ENCODE measurements at places on chromosomes 13 and 19. TPM values are rescaled to one million over a fixed set of nuclear protein-coding genes. Genes with fewer than 3 reads are reported as not detected.
A peak's percentile ranks its signal among the peaks of the same experiment; 100 is the strongest.

DNA sequence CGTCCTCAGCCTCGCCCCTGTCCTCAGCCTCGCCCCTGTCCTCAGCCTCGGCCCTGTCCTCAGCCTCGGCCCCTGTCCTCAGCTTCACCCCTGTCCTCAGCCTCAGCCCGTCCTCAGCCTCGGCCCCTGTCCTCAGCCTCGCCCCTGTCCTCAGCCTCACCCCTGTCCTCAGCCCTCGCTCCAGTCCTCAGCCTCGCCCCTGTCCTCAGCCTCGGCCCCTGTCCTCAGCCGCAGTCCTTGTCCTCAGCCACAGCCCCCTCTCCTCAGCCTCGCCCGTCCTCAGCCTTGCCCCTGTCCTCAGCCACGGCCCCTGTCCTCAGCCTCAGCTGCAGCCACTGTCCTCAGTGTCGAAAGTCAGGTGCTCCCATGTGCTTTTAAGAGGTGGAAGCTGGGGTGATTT, 10.5 kb downstream of the C13orf46 start:
- DNase-seq: no peak

DNA sequence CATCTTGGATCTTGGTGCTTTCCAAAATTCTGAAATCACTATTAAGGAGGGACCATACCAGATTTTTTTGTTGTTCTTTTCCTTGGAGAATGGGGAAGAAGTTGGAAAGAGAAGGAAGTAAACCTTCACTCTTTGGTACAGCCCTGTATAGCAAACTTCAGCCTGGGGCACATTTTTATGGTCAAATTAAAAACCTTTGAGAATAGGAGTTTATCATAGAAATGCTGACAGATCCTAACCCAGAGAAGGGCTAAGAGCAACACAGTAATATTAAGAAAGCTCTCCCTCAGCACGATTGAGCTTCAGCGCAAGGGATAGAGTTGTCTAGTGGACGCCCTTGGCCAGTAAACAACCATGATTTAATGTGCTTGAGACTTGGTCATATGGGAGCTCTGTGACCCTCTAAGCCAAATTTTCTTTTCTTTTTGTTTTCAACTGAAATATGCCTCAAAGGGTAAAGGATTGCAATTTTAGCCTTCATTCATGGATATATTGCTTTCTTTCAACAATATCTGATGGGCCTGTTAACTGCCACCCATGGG, 294.3 kb upstream of the MAB21L1 start:
- DNase-seq: no peak

DNA sequence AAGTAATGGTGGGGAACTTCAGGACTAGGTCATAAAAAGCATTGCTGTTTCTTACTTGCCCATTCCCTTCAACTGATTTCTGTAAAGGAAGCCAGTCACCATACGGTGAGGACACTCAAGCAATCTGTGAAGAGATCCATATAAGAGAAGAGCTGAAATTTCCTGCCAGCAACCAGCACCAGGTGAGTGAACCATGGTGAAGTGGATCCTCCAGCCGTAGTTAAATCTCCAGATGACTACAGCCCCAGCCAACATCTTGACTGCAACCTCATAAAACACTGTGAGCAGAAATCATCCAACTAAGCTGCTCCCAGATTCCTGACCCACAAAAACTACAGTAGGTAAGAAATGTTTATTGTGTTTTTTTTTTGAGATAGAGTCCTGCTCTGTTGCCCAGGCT, 3.8 kb upstream of the SLC6A16 start:
- DNase-seq: no peak

GRCh38 chr13:51152701-51153100, 41.6 kb upstream of the C13orf42 start:
- DNase-seq: no peak

DNA sequence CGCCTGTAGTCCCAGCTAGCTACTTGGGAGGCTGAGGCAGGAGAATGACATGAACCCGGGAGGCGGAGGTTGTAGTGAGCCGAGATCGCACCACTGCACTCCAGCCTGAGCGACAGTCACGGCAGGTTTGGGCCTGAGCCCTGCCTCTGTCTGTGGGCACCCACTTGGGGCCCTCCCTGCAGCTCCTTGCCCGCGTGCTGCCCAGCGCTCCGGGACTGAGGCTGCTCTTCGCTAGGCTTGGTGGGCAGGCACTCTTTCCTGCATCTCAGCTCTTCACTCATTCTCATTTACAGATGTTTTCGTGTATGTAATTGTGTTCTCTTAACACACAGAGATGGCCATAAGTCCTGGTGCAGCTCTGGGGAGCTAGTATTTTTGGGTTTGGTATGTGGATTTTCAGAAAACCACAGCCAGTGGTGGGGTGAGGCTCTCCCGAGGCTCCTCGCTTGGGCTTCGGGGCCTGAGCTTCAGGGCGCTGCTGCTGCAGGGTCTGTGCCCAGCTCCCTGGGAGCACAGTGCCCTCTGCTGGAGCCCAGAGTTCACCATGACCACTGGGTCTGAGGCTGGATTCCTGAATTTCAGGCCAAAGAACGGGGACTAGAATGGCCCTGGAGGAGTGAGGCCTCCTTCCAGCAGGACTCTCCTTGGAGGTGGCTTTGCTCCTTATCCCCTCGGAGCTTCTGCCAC, 15.2 kb downstream of the UPF1 start:
- DNase-seq: peak; percentile 59

GRCh38 chr13:40197936-40198595, 468.4 kb downstream of the FOXO1 start:
- no peak for DNase-seq

- no peak for DNase-seq
Observed at GRCh38 chr13:59715611-59716010, 448.1 kb downstream of the DIAPH3 start.

DNA sequence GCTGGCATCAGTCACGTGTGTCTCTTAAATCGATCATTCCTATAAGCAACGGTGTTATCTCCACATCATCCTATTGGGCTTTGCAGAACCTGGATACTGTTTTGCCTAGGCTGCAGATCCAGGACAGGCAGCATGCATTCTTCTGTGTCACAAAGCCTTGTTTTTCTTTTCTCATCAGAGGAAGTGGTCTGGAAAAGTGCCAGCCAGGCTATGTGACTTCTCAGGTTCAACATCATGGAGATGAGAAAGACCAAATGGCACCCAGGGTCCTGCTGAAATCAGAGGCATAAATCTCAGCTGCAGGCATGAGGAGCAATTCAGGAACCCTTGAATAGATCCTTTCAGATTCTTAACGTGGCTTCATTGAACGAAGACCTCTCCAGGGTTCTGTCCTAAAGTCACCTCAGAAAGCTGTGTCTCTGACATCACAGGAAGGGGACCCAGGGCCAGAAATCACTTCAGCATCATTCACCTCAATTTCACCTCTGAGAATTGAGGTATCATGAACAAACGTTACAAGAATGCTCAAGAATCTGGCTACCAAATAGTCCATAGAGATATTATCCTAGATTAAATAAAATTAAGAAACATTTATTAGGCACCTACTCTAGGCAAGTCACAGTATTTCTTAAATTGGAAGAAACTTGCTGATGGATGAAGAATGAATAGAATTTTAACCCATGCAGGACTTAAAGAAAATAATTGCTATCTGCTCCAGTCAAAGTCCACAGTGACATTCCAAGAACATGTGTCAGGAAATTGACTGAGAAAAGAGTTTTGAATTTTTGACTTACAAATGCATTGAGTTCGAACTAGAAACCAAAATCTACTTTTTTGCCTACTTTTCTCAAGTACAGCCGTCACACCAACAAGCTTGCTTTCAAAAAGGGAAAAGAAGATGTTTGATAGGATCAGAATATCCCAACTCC, 124.1 kb downstream of the COG6 start:
- DNase-seq: peak; percentile 62

- DNase-seq: no peak
Observed at GRCh38 chr19:4185413-4186086, 3.1 kb downstream of the ANKRD24 start.

- no peak for DNase-seq
Observed at GRCh38 chr13:20998649-20999415, 62.6 kb downstream of the LATS2 start.

DNA sequence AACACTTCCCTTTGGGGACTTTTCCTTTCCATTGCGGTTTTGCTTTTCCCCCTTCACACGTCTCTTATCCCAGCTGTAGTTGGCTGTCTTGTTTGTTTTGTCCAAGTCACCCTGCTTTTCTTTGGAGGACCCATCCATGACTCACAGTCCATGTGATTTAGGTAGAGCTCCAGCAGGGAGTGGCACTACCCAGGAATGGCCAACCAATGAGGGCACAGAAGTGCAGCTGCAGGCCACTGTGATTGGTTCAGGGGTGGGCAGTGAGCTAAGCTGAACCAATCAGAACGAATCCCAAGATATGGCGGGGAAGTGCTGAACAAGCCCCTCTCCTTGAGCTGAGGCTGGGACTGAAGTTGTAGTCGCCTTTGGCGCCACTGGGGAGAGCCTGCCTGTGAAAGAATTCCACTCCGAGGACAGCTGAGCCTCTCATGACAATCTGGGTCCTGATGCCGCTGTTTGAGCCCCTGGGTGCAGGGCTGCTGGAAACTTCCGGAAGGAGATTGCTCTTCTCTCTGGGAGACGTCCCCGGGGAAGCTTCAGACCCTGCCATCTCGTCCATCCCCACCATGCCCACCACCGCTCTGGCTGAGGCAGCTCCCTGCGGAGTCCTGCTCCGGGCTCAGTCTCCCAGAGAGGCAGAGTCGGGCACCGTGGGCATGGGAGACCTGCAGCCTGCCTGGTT, 62.9 kb upstream of the URI1 start:
- DNase-seq: peak; percentile 21

DNA sequence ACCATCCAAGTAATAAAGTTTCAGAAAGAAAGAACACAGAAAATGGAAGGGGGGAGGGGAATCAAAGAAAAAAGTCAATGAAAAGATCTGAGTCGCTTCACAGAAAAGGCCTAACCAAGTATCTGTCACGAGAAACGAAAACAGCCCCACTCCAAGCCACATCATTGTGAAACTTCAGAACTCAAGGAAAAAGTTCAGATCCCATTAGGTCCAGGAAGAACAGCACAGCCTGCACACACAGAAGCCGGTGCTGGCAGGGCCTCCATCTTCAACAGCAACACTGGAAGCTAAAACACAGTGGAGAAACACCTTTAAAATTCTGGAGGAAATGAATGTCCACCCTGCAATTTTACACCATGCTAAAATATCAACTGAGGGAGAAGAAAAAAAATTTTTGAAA, 8.0 kb downstream of the STK24 start:
- DNase-seq: no peak

- DNase-seq: no peak
Observed at GRCh38 chr19:18271433-18271841, 2.8 kb downstream of the IQCN start.

- no peak for DNase-seq
Observed at GRCh38 chr19:8036434-8037099, 16.0 kb upstream of the CCL25 start.

DNA sequence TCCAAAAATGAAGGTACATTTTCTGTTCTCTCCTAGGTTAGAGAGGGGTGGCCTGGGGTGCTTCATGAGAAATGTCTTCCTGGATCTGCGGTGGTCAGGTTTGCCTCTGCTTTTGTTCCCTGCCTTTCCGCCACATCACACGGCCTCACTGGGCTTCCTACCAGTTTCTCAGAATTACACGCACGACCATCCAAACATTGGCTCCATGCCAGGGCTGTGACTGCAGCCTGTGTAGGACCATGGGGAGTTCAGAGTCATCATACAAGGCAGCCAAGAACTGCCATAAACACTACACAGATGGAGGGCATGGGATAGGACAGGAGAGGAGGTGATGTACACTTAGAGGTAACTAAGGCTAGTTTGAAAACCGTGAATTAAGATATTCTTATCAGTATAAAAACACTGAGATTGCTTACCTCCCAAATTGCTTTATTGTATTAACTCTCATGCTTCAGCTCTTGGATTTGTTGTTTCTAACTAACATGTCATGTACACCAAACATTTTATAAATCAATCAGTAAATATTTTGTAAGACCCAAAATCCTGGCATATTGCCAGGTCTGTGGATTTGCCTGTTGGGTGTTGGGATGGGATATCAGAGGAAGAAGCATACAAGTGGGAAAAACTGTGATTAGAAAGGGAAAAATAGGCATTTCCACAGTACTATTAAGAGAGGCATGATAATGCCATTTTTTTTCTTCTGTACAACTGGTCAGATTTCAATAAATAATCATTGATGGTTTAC, 45.2 kb downstream of the CDADC1 start:
- peak; percentile 80 for DNase-seq

DNA sequence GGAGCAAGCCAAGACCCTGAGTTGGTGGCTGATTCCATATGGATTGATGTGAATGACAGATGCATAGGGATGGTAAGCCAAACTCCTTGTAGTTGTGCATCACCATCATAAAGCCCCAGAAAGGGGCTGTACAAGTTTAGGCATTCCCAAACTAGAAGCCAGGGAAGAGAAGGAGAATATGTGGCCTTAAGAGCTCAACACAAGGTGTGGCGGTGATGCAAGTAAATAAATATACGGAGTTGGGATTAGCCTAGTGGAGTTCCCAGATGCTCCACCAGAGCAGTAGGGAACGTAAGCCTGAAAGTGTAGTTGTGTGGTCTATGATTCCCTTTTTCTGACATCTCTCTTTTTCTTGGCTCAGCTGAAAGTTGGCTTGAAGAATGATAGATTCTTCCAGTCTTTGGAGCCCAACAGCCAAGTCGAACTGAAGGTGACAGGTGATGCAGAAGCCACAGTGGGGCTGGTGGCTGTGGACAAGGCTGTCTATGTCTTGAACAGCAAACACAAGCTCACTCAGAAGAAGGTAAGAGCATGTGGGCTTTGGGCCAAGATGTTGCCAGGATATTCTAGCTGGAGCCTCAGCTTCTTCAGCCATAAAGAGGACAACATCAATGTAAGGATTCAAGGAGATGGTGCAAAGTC, 30.1 kb downstream of the RDH8 start:
- peak; percentile 48 for DNase-seq

DNA sequence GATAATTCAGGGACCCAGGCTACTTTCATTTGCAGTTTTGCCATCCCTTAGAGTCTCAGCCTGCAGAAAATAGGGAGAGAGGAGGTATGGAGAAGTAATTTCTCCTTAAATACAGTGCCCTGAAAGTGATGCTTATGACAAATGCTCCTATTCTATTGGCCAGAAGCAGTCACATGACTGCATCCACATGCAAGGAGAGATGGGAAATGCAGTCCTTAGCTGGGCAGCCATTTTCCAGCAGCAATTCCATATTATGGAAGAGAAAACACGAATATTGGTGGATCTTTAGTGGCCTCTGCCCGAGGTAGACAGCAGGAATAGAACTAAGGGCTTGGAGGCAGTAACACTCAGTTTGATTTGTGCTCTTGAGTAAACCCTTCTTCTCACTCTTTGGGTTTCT, 39.4 kb downstream of the VAV1 start:
- peak; percentile 58 for DNase-seq

GRCh38 chr13:69565334-69565733, 542.3 kb upstream of the ATXN8OS start:
- DNase-seq: peak; percentile 41

DNA sequence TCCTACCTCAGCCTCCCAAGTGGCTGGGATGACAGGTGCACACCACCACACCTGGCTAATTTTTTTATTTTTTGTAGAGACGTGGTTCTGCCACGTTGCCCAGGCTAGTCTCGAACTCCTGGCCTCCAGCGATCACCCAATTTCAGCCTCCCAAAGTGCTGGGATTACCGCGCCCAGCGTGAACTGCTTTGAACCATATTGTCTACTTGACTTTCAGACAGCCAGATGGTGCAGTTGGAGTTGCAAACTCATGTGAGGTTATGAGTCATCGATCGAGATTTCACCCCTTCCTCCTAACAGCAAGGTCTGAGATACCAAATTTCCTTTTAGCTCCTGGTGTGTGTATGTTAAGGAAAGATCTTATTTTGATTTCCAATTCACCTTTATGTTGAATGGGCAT, 2.7 kb downstream of the SLC27A1 start:
- DNase-seq: peak; percentile 87

Gene ZNF709
- 4.8 TPM for total RNA-seq

Gene PTH2
- not detected for total RNA-seq

Gene GPR12
- total RNA-seq: not detected

Gene HIPK4
- 0.17 TPM for total RNA-seq

Gene CIC
- 16.7 TPM for total RNA-seq

Gene NCAN
- total RNA-seq: under 0.01 TPM

Gene GDF15
- total RNA-seq: 210 TPM
